ENCODE measurements at places on chromosomes 16 and 17. TPM values are rescaled to one million over a fixed set of nuclear protein-coding genes. Genes with fewer than 3 reads are reported as not detected.

The ZNF469 gene
- 4.4 TPM for total RNA-seq

DNA sequence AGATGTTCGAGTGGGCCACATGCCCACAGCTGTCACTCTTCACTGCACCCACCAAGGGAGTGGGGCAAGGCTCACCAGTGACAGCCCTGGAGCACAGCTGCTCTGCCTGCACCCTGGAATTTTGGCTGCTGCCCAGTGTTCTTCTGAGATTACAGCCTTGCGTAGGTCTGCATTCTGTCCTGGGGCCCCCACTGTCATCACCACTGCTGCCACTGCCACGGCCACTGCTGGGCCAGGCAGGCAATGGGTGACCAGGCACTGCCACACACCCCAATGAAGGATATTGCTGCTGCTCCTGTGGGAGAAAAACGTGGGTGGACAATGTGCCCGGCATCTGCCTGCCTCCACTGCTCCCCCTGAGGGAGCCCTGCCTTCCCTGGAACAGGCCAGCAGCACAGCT lies 1717.0 kb downstream of the TP53TG3F start:
- no peak overlapping the region for H3K27ac ChIP-seq
- H3K4me3 ChIP-seq, result no peak overlapping the region
- DNase-seq, result no peak
- H3K36me3 ChIP-seq, result peaks cover 15% of the 10 kb centered on the region

- peaks cover 13% of the 10 kb centered on the region for H3K36me3 ChIP-seq
- no peak overlapping the region for H3K27ac ChIP-seq
- no peak overlapping the region for H3K4me3 ChIP-seq
- no peaks in the 10 kb centered on the region for H3K27me3 ChIP-seq
These were observed 162.6 kb downstream of the SDK2 start for GRCh38 chr17:73481676-73482075.

The NEUROD2 gene
- total RNA-seq, result not detected

DNA sequence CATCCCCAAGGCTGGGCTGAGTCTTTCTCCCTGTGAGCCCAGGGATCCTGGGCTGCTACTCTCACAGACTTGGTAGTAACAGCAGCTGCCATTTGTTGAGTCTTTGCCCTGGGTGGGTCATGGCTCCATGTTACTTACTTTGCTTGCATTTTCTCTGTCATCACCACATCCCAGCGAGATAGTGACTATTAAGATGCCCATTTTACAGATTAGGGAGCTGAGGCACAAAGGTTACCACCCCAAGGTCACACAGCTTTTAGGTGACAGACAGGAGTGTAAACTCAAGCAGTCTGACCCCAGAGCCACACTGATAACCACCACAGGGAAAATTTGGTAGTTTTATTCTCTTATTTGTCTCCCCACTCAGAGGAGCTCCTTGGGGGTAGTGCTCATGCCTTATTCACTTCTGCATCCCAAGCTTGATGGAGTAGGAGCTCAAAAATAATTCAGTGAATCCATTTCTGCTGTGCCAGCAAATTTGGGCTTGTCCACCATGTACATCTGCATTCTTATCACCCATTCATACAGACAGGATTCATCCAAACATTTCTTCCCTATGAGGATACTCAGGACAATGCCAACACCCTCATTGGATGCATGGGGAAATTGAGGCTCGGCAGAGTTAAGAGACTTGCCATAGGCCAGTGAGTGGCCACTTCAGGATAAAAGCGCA lies 263.2 kb downstream of the CBLN1 start:
- H3K36me3 ChIP-seq, result no peaks in the 10 kb centered on the region
- DNase-seq, result no peak
- no peaks in the 10 kb centered on the region for H3K27me3 ChIP-seq
- no peak overlapping the region for H3K27ac ChIP-seq
- peaks cover 14% of the 10 kb centered on the region for H3K4me1 ChIP-seq
- no peak overlapping the region for H3K4me3 ChIP-seq

The TMEM235 gene
- total RNA-seq, result 0.28 TPM

- no peak overlapping the region for H3K27ac ChIP-seq
- H3K4me3 ChIP-seq, result no peak overlapping the region
- H3K36me3 ChIP-seq, result no peaks in the 10 kb centered on the region
- H3K27me3 ChIP-seq, result no peaks in the 10 kb centered on the region
These were observed 471.1 kb downstream of the WWOX start for GRCh38 chr16:78570399-78571141.

The SPATA32 gene
- 0.81 TPM for total RNA-seq

The MPDU1 gene
- 76.1 TPM for total RNA-seq

DNA sequence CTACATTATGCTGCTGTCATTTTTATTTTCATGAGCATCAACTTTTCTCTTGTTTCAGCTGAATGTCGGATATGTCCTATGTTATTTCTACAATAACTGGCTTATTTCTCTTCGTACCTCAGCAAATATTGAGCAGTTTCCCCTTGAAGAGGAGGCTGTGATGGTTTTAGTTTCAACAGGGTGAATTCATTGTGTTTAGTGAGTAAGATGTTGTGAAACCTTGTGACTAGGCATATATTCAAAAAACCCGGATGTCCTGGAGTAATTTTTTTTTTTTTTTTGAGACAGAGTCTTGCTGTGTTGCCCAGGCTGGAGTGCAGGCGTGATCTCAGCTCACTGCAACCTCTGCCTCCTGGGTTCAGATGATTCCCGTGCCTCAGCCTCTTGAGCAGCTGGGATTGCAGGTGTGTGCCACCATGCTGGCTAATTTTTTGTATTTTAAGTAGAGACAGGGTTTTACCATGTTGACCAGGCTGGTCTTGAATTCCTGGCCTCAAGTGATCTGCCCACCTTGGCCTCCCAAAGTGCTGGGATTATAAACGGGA lies 11.1 kb downstream of the CPD start:
- DNase-seq, result no peak
- H3K27ac ChIP-seq, result no peak overlapping the region
- peaks cover 17% of the 10 kb centered on the region for H3K36me3 ChIP-seq

- H3K27me3 ChIP-seq, result no peaks in the 10 kb centered on the region
- no peaks in the 10 kb centered on the region for H3K4me1 ChIP-seq
- no peak overlapping the region for H3K4me3 ChIP-seq
- H3K27ac ChIP-seq, result no peak overlapping the region
- H3K36me3 ChIP-seq, result peaks cover 2% of the 10 kb centered on the region
These were observed 277.4 kb upstream of the XYLT1 start for GRCh38 chr16:17748044-17748719.

The ADAMTS18 gene
- 0.07 TPM for total RNA-seq

GRCh38 chr17:58976541-58976940 lies 130.1 kb downstream of the TRIM37 start:
- no peak overlapping the region for H3K27ac ChIP-seq
- no peak overlapping the region for H3K4me3 ChIP-seq
- no peaks in the 10 kb centered on the region for H3K4me1 ChIP-seq
- no peaks in the 10 kb centered on the region for H3K27me3 ChIP-seq

DNA sequence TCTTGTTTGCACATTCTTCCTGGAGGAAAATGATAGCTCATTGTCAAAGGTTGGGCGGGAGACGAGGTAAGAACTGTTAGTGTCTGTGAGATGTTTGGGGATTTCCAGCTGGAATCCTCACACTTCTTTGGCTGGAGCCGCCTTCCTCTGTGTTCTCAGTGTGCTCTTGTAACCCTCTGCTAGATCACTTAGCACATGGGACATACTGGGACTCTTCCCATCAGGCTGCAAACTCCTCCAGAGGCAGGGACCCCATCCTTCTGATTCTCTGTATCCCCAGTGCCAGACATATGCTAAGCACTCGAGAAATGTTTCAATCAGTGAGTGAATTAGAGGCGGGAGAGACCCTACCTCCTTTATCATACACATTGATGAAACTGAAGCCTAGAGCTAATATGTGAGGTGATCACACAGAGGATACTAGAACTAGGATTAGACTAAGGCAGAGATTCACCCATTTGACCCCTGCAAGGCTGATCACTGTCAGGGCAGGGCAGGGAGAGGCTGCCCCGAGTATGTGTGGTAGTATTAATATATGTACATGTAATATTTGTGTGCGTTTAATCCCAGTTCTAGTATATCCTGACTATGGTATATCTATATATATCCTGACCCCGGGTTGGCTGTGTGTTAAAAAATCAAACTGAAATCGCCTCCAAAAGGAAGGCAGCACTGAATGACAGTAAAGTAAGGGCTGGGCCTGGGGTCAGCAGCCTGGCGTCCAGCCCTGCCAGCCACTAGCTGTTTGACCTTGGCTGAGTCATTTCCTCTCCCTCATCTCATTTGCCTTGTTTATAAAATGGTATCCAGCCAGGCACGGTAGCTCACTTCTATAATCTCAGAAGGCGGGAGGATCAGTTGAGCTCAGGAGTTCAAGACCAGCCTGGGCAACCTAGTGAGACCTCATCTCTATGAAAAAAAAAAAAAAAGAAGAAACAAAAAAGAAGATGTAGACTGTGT lies 75.5 kb upstream of the TBX2 start:
- no peak for DNase-seq
- no peaks in the 10 kb centered on the region for H3K36me3 ChIP-seq

The ZNF768 gene
- total RNA-seq, result 39.0 TPM

DNA sequence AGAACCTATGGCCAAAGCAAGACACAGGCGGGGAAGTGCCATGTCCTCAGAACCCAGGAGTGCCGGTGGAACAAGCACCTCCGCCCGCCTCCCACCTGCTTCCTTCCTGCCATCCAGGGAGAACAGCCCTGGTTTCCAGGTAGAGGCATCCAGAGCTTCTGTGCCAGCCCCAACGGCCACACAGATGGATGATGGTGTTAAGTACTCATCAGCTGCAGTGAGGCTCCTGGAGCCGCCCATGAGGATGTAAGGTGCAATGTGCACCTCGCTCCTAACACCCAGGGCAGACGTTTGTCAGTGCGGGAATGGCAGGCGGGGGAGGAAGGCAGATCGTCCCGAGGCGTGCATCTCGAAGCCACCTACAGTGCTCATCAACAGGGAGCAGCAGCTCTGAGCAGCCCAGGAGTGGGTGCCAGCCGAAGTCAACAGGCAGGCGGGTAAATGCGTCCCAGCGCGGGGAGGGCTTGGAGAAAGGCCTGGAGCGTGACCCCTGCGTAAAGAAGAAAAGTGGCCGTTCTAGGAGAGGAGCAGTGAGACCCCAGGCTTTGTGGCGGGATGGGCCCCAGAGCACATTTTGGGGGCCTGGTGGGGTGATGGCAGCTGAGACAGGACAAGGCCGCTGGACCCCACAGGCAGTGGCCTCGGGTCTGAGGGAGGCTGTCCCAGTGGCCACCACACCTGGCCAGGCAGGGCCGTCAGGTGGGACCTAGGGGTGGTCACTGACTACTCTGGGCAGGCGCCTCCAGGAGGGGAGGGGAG lies 46.1 kb upstream of the ACSF3 start:
- H3K4me3 ChIP-seq, result peak overlapping the region; percentile 27
- DNase-seq, result no peak
- H3K4me1 ChIP-seq, result no peaks in the 10 kb centered on the region
- H3K27ac ChIP-seq, result no peak overlapping the region
- no peaks in the 10 kb centered on the region for H3K36me3 ChIP-seq

GRCh38 chr17:36535669-36536081 lies 888 bp downstream of the PIGW start:
- H3K36me3 ChIP-seq, result peaks cover 31% of the 10 kb centered on the region
- peak overlapping the region; percentile 96 for H3K4me3 ChIP-seq
- 0 out of 2 replicates have a peak, but pooled peaks cover 2% of the 10 kb centered on the region for H3K4me1 ChIP-seq

DNA sequence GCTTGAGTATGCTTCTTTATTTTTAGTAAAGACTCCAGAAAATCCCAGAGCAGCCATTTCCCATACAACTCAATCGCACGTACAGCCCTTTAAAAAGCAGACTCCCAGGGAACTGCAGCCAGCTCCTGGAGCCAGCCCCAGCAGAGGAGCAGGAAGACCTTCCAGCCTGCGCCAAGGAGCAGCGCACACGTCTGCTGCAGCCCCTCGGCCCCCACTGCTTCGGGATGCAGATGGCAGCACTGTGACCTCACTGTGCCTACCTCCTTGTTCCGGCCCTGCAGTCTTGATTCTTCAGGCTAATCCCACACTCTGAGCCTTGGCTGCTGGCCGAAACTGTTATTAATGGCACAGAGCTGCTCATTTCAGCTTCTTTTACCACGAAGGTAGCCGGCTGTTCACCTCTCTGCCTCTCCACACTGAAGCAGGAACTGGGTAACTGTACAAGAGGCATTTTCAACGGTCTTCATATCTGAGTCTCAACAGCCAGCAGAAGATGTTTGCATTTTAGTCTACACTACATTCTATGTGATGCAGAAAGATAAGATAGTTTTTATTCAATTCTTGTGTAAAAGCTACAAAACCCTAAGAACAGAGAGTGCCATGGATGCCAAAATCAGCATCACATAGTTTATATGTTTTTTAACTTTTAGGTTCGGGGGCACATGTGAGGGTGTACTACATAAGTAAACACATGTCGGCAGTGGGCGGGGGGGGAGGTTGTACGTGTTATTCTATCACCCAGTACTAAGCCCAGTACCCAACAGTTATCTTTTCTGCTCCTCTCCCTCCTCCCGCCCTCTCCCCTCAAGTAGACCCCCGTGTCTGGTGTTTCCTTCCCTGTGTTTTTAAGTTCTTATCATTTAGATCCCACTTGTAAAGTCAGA lies 130.9 kb downstream of the ANKRD11 start:
- no peak for DNase-seq
- H3K4me3 ChIP-seq, result no peak overlapping the region
- H3K36me3 ChIP-seq, result no peaks in the 10 kb centered on the region
- H3K4me1 ChIP-seq, result peaks cover 21% of the 10 kb centered on the region
- no peak overlapping the region for H3K27ac ChIP-seq

The TLE7 gene
- not detected for total RNA-seq

DNA sequence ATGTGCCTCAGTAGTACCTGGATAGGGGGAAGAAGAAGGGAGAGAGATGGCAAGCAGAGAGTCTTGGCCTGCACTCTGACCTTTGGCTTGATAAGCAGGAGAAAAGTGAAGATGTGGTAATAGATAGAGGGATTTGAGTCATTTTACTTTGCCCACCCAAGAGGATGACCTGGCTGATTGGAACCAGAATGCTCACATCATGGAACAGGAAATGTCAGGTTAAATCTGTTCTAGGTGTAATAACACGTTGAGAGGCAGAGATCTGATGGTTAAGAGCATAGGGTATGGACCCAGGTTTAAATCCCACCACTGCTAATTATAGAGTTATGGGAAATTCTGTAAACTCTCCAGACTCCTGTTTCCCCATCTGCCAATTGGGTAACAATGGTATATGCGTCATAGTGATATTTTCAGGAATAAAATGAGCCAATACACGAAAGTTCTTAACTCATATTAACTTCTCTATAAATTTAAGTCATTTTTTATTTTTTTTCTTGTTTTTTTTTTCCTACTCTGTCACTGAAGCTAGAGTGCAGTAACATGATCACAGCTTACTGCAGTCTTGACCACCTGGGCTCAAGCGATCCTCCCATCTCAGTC lies 8.1 kb upstream of the CCL18 start:
- no peaks in the 10 kb centered on the region for H3K4me1 ChIP-seq
- H3K36me3 ChIP-seq, result no peaks in the 10 kb centered on the region
- no peak overlapping the region for H3K4me3 ChIP-seq
- H3K27ac ChIP-seq, result no peak overlapping the region

- H3K27me3 ChIP-seq, result no peaks in the 10 kb centered on the region
- H3K4me1 ChIP-seq, result no peaks in the 10 kb centered on the region
- H3K36me3 ChIP-seq, result no peaks in the 10 kb centered on the region
- no peak for DNase-seq
These were observed 78.2 kb downstream of the AMFR start for GRCh38 chr16:56347166-56347565.
